Heart right ventricle (tissue), 16 donors: ENCODE measurements at places on chromosomes 4 and X. TPM values are rescaled to one million over a fixed set of nuclear protein-coding genes. Genes with fewer than 3 reads are reported as not detected.

The IL2RG gene
- 3.4 TPM for total RNA-seq

The TMEM31 gene
- total RNA-seq = not detected

The IL1RAPL1 gene
- total RNA-seq = 2.6 TPM

The FAM13A gene
- 11.4 TPM for total RNA-seq

The TMEM255A gene
- total RNA-seq = 0.56 TPM

The GPR50 gene
- total RNA-seq = not detected

The MGAT4D gene
- total RNA-seq = not detected

- no peak for DNase-seq
These were observed 70.7 kb upstream of the HCCS start for GRCh38 chrX:11040405-11040804.

- no peak for DNase-seq
These were observed 1045.6 kb downstream of the GLUD2 start for GRCh38 chrX:122092978-122093377.

DNA sequence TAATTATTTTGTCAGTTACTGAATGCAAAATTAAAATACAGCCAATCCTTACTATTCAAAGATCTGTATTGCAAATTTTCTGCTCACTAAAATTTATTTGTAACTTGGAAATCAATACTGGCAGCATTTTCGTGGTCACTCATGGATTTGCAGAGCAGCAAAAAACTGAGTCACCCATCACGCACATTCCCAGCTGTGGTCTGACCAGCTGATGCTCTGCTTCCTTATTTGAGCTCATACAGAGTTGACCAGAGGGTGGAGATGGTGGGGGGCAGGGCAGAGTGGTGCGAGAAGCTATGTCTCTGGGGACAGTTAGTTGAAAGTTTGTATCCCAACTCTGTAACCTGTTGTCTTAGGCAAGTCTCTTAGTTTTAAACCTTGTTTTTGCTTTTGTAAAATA lies 214.8 kb downstream of the SPCS3 start:
- no peak for DNase-seq

DNA sequence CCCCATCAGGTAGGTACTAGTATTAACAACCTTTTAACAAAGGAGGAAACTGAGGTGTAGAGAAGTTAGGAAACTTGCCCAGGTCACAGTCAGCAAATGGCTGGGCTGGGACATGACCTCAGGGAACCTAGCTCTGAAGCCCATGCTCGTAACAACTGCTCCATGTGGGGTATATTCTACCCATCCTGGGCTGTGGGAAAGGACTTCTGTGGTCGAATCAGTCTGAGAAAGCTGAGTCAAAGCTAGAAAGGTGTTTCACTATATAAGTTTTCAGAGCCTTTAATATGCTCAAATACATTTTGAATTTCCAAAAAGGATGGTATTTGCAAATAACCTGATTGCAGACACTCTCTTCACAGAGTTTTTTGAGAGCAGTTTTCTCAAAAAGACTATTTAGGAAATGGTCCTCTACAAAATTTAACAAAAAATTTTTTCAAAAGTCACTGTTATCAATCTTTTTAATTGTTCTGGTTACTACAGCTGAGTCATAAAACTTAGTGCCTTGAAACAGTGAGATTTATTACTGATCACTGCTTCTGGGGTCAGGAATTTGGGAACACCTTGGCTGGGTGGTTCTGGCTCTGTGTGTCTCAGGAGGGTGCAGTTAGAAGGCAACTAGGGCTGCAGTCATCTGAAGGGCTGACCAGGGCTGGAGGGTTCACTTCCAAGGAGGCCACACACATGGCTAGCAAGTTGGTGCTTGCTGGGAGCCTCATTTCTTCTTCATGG lies 53.6 kb downstream of the NSG1 start:
- DNase-seq = no peak

GRCh38 chr4:73477176-73477575 lies 4.4 kb upstream of the AFM start:
- DNase-seq = no peak

DNA sequence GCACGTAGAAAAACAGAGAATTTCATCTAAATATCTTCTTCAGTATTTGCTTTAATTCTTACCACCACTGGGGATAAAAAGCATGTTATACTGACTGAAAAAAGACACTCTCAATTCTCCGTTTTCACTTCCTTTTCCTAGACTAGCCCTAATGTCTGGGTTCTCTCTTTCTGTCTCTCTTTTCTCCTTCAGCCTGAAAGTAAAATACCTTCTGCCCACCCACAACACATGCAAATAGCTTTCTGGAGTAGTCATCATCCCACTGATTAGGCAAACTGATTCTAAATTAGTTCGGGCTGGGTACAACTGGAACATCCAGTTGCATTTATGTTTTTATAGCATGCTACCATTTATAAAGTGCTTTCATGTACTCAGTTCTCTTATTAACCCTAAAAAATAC lies 142.4 kb upstream of the ANKRD50 start:
- no peak for DNase-seq

GRCh38 chr4:16027626-16028025 lies 56.2 kb downstream of the PROM1 start:
- no peak for DNase-seq

DNA sequence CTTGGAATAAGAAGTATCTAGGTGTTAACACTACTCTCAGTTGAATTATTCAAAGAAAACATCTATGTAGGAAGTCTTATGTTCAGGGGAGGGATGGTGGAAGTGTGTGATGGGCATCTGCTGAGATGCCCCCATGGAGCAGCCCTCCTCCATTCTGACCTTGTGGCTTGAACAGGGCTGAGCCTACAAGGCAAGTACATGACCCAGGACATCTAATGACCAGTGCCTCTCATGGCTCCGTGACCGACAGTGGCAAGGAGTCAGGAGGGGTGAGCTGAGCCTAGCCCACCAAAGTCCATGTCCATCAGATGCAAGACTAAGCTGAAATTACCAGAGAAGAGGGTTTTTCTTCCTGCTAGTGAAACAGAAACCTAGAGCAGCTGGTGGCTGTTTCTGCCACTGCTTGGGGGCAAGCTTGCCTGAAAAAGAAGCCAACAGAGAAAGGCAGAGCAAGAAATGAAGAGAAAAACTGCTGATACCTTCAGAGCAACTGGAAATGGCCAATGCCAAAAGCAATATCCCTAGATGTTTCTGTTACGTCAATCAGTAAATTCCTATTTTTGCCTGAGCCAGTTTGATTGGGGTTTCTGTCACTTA lies 113.5 kb downstream of the TSPAN5 start:
- DNase-seq = no peak

DNA sequence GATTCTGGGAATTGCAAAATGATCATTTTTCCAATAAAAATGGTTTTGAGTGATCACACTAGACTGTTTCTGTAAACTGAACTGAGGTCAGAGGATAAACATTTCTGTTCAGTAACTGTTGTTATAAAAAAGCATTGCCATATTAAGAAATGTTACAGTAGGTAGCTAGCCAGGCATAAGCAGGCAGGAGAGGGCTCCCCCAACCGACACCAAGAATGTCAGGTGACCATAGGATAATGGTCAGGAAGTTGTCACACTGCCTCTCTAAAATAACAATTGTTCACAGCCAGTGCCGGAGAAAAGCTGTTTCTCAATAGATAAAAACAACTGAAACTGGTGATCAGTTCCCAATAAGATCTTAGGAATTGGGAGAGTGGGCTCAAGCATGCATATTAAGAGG lies 306.2 kb upstream of the SLIT2 start:
- no peak for DNase-seq

DNA sequence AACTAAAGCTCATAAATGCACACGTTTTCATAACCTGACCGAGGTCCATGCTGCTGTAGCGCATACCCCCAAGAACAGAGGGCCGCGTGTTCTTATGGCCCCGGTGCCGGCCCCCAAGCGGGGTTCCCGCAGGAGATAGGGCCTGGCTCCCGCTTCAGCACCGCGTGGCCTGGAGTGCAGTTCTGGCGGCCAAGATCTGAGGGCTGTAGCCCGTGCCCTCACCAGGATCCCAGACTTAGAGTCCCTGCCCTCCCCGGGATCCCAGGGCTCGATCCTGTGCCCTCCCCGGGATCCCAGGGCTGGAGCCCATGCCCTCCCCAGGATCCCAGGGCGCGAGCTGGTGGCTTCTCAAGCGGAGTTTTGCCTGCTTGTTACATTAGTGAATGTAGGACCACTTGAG lies 1.0 kb upstream of the GRPEL1 start:
- no peak for DNase-seq

GRCh38 chr4:181908168-181908567 lies 335.0 kb upstream of the TENM3 start:
- no peak for DNase-seq

DNA sequence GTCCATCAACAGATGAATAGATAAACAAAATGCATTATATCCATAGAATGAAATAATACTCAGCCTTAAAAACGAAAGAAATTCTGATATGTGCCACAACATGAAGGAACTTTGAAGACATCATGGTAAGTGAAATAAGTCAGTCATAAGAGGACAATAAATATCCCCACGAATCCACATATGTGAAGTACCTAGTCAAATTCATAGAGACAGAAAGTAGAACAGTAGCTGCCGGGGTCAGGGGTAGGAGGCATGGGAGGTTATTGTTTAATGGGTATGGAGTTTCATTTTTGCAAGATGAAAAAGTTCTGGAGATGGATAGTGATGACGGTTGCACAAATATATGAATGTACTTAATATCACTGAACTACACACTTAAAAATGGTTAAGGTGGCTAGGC lies 151.6 kb upstream of the MAP3K15 start:
- no peak for DNase-seq

GRCh38 chr4:123889507-123889906 lies 492.9 kb downstream of the SPRY1 start:
- DNase-seq = no peak

- DNase-seq = peak; percentile 50
These were observed 632 bp upstream of the PCDH7 start for GRCh38 chr4:30719454-30720020.

DNA sequence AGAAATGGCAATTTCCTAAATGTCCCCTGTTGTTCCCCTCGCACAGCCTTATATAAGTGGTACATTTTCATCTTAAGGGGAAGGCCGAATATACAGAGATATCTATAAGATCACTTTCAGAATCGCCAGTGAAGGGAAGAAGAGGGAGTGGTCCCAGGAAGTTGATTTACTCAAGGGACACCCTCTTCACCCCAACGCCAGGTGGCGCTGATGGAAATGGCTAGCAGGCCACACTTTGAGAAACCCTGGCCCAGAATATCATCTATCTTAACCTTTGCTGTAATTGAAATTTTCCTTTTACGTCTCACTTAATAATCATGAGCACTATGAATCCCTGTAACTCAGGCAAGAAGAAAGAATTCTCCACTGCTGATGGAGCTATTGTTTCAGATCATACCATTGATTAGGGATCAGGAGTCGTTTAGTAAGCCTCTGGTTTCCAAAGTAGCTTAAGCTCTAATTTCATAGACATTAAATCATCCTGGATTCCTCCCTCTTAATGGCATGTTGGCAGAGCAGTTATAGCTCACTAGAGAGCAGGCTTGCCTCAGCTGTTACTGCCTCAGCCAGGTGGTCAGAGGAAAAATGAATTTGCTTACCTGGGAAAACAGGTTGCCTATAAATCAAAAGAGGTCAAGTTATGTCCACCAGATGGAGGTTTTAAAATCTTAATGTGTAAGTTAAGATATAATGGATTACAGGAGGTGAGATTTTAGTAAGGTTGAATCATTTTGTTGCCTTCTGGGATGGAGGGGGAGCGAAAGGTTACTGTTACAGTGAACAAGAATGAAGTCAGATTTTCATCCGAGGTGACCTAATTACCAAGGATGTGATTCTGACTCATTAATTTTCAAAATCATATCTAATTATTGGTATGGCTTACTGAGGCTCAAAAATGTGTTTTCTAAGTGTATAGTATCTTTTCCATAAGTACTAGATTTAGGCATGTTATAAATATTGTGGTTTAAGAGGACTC lies 941.2 kb upstream of the TENM3 start:
- DNase-seq = no peak

DNA sequence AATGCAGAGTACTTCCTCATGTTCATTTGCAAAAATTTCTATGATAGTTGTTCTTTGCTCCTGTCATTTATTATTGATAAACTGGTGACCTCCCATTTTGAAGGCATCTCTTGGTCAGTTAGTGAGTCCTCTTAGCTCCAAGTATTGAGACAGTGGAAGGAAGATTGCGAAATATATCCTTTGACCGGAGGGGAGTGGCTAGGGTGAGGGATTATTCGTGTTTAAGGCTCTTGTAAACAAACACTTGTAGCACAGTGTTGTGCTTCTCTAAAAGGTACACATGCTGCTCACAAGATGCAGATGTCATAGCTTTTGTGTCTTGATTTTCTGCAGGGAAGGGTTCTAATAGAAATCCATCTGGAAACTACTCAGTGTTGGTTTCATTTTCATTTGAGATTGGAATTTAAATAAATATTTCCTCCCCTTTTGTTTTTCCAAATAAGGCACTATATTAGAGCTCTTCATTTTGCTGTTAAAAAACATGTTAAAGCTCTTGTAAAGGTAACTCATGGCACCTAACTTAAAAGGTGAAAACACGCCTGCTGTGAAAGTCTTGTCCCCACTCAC lies 21.8 kb downstream of the TXLNG start:
- no peak for DNase-seq

GRCh38 chr4:48779095-48779997 lies 733 bp downstream of the FRYL start:
- DNase-seq = peak; percentile 76

GRCh38 chr4:6044805-6045204 lies 26.6 kb upstream of the C4orf50 start:
- DNase-seq = no peak

DNA sequence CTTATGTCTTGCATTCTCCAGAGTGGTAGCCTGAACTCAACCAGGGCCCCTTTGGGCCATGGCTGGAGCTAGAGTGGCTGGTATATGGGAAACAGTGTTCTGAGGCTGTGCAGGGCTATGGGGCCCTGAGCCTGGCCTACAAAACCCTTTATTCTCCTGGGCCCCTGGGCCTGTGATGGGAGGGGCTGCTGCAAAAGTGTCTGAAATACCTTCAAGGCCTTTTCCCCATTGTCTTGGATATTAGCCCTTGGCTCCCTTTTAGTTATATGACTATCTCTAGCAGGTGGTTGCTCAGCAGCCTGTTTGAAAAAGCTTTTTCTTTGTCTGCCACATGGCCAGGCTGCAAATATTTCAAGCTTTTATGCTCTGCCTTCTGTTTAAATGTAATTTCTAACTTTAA lies 22.5 kb downstream of the APOOL start:
- no peak for DNase-seq

DNA sequence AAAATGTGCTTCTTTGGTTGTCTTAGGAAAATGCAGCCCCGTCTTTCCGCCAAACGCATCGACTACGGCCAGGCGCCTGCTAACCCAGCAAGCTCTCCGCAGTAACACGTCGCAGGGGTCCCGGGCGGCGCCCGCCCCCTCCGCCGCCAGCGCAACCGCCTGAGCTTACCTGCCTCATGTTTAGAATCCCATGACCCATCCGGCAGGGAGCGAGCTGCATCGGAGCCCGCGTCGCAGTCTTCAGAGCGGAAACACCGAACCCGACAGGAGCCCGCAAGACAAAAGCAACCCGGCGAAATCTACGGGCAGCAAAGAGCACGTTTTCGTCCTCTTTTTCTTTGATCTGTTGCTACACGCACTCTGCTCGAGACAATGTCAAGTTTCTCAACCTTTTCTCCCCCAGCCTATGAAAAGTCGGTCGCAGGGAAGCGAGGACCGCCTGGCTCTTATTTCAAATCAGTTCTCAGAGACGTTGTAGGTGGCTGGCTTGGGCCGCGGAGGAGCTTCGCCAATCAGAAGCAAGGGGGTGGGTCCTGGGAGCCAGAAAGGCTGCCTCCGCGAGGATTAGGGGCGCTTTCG lies at the start of gene MID1:
TSS of gene MID1 (minus strand) at position 465 of the 579 bp plus-strand sequence. CDS start 53,038 bp downstream, outside the sequence.
- peak; percentile 64 for DNase-seq

- no peak for DNase-seq
These were observed 68.3 kb downstream of the ABLIM2 start for GRCh38 chr4:8090312-8090711.
